ENCODE measurements at places on chromosomes 7 and 10. TPM values are rescaled to one million over a fixed set of nuclear protein-coding genes. Genes with fewer than 3 reads are reported as not detected.
A peak's percentile ranks its signal among the peaks of the same experiment; 100 is the strongest.

Gene CDNF
- 0.29 TPM for total RNA-seq

DNA sequence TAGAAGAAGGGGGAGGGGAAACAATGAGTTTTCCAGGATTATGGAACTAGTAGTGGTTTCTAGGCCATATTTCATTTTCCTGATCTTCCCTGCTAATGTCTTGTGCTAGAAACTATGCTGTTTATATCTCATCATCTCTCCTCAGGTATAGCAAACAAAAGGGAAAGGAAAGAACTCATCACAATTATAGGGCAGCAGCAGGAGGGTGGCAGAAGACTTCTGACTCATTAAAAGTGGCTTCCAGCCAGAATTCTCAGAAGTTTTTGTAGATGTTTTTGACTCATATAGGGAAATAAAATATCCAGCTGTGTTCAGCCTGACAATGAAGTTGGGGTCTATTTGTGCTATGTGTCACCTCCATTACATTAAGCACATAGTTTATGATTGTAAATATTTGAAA is 6.5 kb downstream of the AHR start:
- peak; percentile 94 for DNase-seq

Gene WAPL
- total RNA-seq, result 26.8 TPM

Gene NPSR1
- total RNA-seq, result not detected

GRCh38 chr7:102943423-102944169 is 30.8 kb downstream of the LRRC17 start:
- DNase-seq, result no peak

DNA sequence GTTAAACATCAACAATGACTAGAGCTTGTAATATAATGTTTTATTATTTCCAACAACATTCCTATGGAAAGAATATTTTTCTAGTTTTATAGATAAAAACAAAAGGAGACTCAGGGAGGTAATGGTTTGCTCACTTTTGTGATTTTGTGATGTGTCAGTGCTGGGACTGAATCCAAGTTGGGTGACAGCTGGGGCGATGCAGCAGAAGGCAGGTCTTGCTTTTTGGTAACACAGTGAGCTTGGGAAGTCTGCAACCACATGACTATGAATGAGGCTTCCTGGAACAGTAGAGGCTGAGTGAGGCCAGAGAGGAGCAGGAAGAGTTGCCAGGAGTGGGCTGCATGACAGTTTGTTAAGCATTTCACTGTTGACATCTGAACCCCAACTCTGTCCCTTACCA is 4.9 kb upstream of the YKT6 start:
- DNase-seq, result peak; percentile 64

Gene NUTM2D
- 0.59 TPM for total RNA-seq

- no peak for DNase-seq
These were observed 244.2 kb downstream of the ELFN1 start for GRCh38 chr7:1914321-1914720.

Gene HOXA2
- total RNA-seq, result 0.84 TPM

DNA sequence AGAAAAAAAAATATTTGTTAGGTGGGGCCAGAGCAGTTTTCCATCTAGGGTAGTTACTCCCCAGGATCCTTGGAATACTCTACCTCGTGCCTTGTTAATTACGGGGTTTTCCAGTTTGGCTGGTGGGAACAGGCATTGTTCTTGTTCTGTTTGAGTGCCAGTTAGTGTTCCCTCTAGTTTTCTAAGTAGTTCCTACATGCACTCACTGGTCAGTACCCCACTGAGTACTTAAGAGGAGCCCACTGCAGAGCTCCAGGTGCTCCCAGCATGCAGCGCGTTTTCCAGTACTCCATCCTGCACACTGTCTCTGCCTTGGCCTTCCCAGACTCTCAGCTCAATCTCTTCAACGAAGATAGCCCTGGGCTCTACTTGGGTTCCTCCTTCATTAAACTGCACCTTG is 58.0 kb downstream of the AHCYL2 start:
- DNase-seq, result no peak

DNA sequence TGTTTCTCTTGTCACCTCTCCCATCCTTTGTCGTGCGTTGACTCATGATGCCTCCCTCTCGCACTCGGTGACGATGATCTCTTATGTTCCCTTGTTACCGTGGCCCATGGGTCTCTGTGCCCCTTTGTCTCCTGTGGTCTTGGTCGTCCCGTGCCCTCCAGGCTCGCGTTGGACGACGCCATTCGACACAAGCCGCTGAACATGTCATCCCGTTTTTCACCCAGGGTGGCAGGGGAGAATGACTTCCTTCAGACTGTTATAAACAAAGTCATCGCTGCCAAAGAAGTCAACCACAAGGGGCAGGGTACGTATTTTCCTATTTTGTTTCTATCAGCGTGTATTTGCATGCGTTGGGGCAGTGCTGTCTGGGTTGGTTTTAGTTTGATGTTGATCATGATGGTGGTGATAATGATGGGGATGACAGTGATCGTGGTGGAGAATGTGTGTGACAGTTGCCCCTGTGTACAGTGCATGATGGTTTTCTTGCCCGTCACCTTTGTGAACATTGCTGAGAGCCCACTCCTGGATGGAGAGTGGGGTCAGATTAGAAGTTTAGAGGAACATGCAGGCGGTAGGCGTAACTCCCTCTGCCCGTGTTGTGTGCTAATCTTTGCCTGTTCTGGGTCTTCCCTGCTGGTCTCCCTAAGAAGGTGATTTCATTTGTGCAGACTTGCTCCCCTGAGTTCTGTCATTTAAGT is 107.0 kb downstream of the DOCK1 start:
- no peak for DNase-seq

GRCh38 chr10:119248184-119248583 is 40.8 kb downstream of the GRK5 start:
- DNase-seq, result no peak

Gene PRF1
- total RNA-seq, result not detected

GRCh38 chr10:98366062-98366530 is 48.9 kb downstream of the PYROXD2 start:
- peak; percentile 57 for DNase-seq

Gene RBM20
- 0.36 TPM for total RNA-seq

Gene GRID2IP
- total RNA-seq, result not detected

GRCh38 chr7:125061-125475 is 67.3 kb upstream of the FAM20C start:
- no peak for DNase-seq

GRCh38 chr7:158113321-158114025 is 474.1 kb downstream of the PTPRN2 start:
- DNase-seq, result no peak

GRCh38 chr10:58515291-58515941 is 2.7 kb downstream of the BICC1 start:
- no peak for DNase-seq

Gene CCL26
- total RNA-seq, result 0.36 TPM

DNA sequence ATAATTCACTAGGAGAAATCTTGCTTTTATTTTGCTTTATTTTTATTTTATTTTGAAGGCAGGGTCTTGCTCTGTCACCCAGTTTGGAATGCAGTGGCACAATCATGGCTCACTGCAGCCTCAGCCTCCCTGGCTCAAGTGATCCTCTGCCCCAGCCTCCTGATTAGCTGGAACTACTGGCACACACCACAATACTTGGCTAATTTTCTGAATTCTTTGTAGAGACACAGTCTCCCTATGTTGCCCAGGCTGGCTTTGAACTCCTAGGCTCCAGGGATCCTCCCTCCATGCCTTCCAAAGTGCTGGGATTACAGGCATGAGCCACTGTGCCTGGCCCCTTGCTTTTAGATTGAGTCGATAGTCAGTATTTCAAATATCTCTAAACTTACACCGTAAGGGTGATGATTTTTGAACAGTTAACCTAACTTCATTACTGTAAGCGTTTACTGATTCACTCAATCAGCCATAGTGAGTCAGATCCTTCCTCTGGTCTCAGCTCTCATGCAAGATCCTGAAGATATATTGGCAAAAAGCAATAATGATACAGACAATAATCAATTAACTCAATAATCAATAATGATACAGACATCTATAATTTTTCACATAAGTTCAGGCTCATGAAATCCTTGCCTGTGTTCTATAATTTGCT is 239.5 kb downstream of the KIAA1217 start:
- peak; percentile 60 for DNase-seq

Gene PRXL2A
- 13.2 TPM for total RNA-seq

DNA sequence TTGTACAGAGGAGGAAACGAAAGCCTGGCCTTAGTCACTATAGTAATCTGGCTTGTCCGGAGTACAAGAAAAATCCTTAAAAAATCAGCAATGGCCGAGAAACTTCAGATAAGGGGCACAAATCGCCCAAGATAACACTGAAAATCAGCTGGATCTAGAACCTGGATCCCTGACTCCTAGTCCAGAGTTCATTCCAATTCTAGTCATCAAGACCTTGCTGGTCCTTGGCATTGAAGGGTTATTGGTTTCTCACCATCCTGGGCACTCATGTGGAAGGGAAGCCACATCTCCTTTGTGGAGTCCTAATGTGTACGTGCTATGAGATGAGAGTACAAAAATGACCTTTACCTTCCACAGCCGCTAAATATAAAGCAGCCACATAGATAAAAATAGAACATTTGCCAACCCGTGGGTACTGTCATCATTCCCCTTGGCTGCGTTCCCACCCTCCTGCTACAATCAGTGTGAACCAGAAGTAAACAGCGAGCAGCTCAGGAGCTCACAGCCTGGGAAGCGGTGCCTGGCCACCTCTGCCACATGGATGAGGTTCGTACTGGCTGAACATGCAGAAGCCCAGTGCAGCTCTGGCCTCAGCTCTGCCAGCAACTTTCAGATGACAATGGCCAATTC is 116.0 kb upstream of the PDLIM1 start:
- DNase-seq, result peak; percentile 64

DNA sequence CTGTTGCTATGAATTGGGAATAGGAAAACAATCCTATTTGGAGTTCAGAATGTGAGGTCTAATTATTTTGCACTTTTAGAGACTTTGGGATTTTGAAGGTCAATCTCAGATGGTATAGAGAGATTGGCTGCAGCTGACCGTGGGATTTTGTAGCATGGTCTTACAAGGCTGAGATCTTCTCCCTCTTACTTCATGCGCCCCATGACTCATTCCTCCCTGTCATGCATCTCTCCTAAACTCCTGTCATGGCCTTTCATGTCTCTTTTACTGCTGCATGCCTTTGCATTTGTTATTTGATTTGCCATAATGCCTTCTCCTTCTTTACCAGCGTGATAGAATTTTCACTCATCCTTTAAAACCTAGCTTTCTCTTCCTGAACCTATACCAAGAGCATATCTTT is 133.1 kb downstream of the BBS9 start:
- peak; percentile 33 for DNase-seq

DNA sequence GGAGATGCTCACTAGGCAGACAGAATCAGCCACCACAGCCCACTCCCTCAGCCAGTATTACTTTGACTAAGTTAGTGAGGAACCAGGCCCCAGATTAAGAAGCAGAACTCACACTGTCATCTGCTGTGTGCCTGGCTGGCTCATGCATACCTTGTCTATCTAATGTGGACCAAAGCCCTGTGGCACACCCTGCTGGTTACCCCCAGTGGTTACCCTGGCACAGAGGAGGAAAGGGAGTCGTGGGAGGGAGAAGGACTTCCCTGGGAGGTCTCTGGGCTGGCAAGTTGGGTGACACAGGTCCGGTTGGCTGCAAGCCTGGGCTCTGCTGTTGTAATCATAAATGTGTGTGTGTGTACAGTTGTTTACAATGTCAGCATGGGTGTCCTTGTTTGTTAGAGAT is 7.5 kb upstream of the SH2D4B start:
- peak; percentile 66 for DNase-seq

- DNase-seq, result no peak
These were observed 14.3 kb downstream of the MAT1A start for GRCh38 chr10:80275135-80275498.

Gene PDCD4
- 15.5 TPM for total RNA-seq

- DNase-seq, result no peak
These were observed 79.3 kb upstream of the PDK4 start for GRCh38 chr7:95675632-95676031.

GRCh38 chr10:120715171-120715570 is 136.0 kb upstream of the WDR11 start:
- DNase-seq, result no peak

Gene DGKI
- total RNA-seq, result 4.0 TPM

GRCh38 chr7:82105463-82105862 is 335.6 kb upstream of the HGF start:
- DNase-seq, result peak; percentile 80

Gene WDFY4
- total RNA-seq, result not detected

DNA sequence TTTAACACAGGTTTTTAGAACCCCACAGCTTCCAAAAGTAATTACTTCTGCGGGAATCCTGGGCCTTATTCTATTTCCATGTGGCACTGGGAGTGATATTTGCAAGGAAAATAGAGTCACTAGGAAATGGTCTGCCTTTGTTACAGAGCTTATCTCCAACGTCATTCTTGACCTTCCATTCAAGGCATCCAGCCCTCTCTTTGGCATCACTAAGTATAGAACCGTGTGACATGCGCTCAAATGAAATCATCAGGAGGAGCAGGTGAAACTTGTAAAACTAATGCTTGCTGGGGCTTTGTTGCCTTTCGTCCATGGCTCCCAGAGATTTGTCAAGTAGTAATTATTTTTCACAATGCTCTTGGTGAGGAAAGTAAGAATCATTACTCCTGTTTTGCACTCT is 73.4 kb downstream of the PAPSS2 start:
- DNase-seq, result no peak

GRCh38 chr7:34315032-34315431 is 343.0 kb upstream of the NPSR1 start:
- peak; percentile 90 for DNase-seq

Measured in RPMI7951 (cell line).